Fibroblast of skin of right biceps (primary cell): ENCODE measurements at places on chromosomes 3 and 15.

GRCh38 chr3:170765419-170766078 lies 104.4 kb downstream of the RPL22L1 start:
- DNase-seq, result no peak

DNA sequence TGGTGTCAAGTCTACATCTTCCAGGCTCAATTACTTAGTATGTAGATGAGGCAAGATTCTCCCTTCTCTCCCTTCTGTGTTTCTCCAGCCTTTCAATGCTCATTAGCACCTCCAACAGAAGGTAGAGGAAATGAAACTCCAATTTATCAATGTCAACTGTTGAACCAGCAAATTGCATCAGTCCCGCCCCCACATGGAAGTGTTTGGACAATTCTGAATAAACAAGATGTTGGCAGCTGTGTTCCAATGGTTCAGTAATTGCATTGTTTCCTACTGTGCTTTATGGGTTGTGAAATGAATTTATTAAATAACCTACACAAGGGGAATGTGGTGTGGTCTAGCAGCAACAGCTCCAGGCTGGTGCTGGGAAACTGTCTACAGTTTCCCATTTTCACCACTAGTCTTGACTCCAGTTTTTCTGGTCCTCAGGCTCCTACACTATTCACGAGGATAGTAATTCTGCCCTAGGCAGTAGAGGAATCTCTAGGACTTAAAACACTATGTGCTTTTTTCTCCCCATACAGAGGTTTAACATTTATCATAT lies 91.9 kb downstream of the MB21D2 start:
- DNase-seq, result peak; percentile 18

GRCh38 chr3:134328147-134328591 lies 46.1 kb downstream of the AMOTL2 start:
- peak; percentile 98 for DNase-seq

- DNase-seq, result no peak
Measured at GRCh38 chr3:100384733-100385525, 16.0 kb downstream of the TOMM70 start.

GRCh38 chr3:55487381-55488241 lies 505 bp upstream of the WNT5A start:
- DNase-seq, result peak; percentile 82

GRCh38 chr3:146640955-146641867 lies 36.1 kb upstream of the PLSCR5 start:
- DNase-seq, result peak; percentile 54

- DNase-seq, result peak; percentile 88
Measured at GRCh38 chr15:61037031-61037430, 192.1 kb downstream of the RORA start.

- no peak for DNase-seq
Measured at GRCh38 chr3:13645801-13646637, 97.1 kb downstream of the FBLN2 start.

DNA sequence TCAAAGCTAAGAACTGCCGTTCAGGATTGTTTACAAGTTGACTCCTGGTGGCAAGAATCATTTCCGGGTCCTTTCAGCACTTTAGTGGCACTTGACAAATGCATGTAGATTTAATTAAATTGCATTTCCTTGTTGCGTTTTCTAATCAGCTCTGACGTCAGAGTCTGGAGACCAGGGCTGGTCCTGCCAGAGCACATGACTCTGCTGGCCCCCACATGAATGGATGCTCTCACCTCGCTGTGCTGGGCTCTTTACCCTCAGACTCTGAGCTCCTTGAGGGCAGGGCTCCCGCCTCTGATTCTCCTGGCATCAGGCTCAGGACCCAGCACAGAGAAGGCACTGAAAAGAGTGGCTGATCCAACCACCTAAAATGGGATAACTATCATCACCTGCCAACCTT lies 69.4 kb downstream of the FEM1B start:
- peak; percentile 44 for DNase-seq

- DNase-seq, result no peak
Measured at GRCh38 chr3:42502429-42503250, at the start of gene VIPR1. Gene VIPR1, plus strand, starts transcription at chr3:42502643. Its CDS starts 93 bp downstream, at chr3:42502736.

DNA sequence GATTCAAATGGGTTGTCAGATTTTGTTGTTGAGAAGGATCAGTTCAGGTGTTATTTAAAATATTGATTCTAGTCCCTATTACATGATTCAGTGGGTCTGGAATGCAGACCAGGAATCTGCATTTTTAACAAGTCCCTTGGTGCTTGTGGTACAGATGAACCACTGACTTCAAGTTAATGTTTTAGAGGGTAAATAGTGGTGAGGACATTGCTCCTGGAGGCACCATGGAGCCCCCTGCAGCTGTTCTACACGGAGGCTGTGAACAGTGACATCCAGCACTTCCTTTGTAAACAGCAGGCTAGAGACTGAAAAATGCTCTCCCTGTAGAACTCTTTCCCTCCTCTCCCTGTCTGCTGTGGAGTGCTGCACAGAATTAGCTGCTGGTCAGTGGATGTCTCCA lies 4.8 kb upstream of the FSIP1 start:
- no peak for DNase-seq

DNA sequence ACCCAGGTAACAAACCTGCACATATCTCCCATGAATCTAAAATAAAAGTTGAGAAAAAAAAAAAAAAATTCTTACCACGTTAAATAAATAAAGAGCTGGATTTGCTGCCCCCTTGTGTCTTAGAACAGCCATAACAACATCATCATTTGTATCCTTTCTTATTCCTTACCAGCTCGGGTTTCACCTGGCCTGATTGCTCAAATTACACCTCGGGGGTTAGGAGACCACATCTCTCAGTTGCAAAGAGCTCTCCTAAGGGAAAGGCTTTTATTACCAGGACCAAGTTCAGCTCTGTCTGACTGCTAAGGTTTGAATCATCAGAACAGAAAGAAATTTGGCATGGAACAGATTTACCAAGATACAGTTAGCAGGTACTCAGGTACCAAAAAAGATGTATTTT lies 25.8 kb upstream of the RPL39L start:
- DNase-seq, result peak; percentile 64
